ENCODE measurements at places on chromosomes 1 and 21. TPM values are rescaled to one million over a fixed set of nuclear protein-coding genes. Genes with fewer than 3 reads are reported as not detected.

GRCh38 chr1:1347663-1348419, 1.4 kb downstream of the DVL1 start:
- no peak for DNase-seq

MAN1A2 gene
- total RNA-seq = 28.9 TPM

- no peak for DNase-seq
Measured at GRCh38 chr1:53321776-53322602, 5.9 kb downstream of the LRP8 start.

DNA sequence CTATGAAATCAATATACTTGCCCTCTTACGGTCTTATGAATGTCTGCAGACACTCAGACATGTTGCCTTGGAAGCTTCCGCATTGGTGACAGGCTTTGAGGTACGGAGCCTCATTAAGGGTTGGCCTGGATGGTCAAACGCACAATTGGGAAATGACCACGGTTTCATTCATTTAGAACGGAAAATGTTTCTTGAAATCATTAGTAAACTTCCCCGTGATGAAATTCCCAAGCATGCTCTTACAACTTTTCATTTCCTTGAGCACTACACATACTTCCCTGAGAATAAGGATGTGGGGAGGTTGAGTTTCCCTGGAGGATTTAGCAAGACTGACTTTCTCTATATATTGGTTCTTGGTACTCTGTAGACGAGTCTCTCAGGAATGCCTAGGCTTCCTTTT, 146.3 kb downstream of the HLX start:
- no peak for DNase-seq

CFAP74 gene
- total RNA-seq = not detected

- no peak for DNase-seq
Measured at GRCh38 chr1:233406339-233406960, 78.9 kb downstream of the MAP3K21 start.

CYP4A11 gene
- not detected for total RNA-seq

DNA sequence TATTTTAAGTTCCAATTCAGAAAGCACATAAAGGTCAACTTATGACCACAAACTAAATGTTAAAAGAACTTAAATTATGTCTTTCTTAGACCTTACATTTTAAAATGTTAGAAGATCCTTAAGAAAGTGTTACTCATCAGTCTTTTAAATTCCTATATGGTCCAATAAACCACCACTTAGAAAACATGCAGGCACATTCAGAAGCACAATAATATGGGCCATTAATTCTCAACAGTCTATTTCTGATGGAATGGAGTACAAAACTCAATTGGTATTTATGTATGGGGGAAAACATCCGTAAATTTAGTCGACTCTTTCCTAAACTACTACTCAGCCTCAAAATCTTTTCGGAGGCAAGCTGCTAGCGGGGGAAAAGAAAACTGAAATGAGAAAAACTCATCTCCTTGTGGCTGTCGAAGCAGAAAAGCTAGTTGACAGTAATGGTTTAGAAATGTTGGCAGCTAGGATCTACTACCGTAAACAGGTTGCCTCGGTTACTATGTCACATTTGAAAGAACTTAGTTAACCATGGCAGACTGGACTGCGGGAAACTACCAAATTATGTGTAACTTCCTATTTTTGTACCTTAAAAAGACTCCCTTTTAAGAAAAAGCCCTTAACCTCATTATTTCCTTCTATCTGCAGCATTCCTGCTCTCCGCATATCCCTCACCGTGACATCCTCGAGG, 1.0 kb downstream of the TRMT1L start:
- DNase-seq = no peak

- no peak for DNase-seq
Measured at GRCh38 chr1:229254910-229255541, 15.9 kb upstream of the RAB4A start.

HCRTR1 gene
- not detected for total RNA-seq

Measured in suprapubic skin (tissue), 4 donors.